ENCODE measurements at places on chromosomes 3 and 15. TPM values are rescaled to one million over a fixed set of nuclear protein-coding genes. Genes with fewer than 3 reads are reported as not detected.

The C3orf22 gene
- not detected for total RNA-seq

The PLS1 gene
- total RNA-seq, result 5.2 TPM

The ANKRD34C gene
- total RNA-seq, result not detected

DNA sequence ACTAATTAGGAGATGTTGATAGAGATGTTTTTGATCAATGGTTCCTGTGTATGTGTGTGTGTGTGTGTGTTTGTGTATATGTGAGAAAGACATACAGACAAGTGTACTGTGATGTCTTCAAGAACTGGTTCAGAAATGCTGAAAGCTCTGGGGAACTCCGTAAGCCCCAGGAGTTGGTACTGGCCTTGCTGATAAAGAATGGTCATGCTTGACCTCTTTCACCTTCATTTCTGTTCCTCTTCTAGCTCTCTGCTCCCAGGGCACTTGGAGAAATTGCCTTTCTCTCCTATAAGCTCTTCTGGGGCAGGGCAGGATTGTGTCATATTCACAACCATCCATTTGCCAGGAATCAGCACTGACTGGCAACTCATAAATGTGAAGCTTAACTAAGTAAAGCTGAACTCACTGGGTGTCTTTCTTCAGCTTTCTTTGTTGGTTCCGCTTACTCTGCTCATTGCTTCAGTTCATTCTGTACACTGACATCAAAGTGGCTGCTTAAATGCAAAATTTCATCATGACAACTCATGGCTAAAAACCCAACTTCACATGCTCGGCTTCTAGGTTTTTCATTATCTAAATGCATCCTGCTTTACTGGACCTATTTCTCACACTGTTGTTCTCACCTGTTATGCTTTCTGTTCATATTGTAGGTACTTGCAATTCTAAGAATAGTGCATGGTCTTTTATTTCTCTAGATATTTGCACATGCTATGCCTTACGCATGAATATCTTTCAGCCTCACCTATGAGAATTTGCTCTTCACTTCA, 162.1 kb upstream of the LYSMD4 start:
- H3K4me1 ChIP-seq, result no peaks in the 10 kb centered on the region
- no peak overlapping the region for H3K27ac ChIP-seq
- DNase-seq, result no peak
- no peaks in the 10 kb centered on the region for H3K27me3 ChIP-seq

GRCh38 chr3:23808525-23808924, 2.8 kb downstream of the UBE2E1 start:
- no peaks in the 10 kb centered on the region for H3K27me3 ChIP-seq
- DNase-seq, result no peak
- H3K4me1 ChIP-seq, result peaks cover 13% of the 10 kb centered on the region
- H3K4me3 ChIP-seq, result no peak overlapping the region
- no peak overlapping the region for H3K27ac ChIP-seq

The SERINC4 gene
- total RNA-seq, result not detected

The SYNPR gene
- not detected for total RNA-seq
